ENCODE measurements at places on chromosomes 7 and 10.

GRCh38 chr7:92641921-92642511 lies 51.8 kb upstream of the FAM133B start:
- DNase-seq: no peak

GRCh38 chr7:37709631-37710509 lies 26.3 kb downstream of the GPR141 start:
- DNase-seq: no peak

GRCh38 chr7:41891950-41892349 lies 189.1 kb upstream of the INHBA start:
- no peak for DNase-seq

DNA sequence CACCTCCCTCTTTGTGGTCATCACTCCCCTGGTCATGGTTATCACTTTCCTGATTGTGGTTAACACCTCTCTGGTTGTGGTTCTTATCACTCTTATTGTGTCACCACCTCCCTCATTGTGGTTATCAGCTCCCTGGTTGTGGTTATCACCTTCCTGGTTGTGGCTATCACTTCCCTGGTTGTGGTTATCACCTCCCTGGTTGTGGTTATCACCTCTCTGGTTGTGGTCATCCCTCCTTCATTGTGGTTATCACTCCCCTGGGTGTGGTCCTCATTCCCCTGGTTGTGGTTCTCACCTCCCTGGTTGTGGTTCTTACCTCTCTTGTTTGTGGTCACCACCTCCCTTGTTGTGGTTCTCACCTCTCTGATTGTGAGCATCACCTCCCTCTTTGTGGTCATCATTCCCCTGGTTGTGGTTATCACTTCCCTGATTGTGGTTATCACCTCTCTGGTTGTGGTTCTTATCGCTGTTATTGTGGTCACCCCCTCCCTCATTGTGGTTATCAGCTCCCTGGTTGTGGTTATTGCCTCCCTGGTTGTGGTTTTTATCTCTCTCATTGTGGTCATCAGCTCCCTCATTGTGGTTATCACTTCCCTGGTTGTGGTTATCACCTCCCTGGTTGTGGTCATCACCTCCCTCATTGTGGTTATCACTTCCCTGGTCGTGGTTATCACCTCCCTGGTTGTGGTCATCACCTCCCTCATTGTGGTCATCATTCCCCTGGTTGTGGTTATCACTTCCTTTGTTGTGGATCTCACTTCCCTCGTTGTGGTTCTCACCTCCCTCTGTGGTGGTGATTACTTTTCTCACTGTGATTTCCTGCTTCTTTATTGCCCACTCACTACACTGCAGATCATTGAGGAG lies 106.7 kb downstream of the GPR26 start:
- no peak for DNase-seq

GRCh38 chr10:59536167-59537014 lies 173.3 kb downstream of the SLC16A9 start:
- DNase-seq: no peak

GRCh38 chr7:92448205-92448747 lies 994 bp downstream of the GATAD1 start:
- peak; percentile 51 for DNase-seq

DNA sequence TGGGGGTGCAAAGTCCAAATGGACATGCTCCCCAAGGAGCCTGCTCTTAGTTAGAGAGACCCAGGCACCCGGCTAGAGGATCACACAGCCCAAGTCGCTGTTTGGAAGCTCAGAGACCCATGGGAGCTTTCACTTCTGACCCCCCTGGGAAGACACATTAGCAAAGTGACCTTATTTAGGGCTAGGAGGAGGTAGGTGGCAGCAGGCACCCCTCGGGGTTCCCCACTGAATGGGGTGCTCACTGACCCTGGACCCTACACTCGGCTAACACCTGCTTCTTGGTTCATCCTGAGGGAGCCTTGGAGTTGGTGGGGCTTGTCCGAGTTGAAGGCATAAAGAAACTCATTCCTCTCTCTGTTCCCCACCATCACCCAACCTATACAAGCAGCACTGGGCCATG lies 27.1 kb upstream of the HABP2 start:
- DNase-seq: no peak

DNA sequence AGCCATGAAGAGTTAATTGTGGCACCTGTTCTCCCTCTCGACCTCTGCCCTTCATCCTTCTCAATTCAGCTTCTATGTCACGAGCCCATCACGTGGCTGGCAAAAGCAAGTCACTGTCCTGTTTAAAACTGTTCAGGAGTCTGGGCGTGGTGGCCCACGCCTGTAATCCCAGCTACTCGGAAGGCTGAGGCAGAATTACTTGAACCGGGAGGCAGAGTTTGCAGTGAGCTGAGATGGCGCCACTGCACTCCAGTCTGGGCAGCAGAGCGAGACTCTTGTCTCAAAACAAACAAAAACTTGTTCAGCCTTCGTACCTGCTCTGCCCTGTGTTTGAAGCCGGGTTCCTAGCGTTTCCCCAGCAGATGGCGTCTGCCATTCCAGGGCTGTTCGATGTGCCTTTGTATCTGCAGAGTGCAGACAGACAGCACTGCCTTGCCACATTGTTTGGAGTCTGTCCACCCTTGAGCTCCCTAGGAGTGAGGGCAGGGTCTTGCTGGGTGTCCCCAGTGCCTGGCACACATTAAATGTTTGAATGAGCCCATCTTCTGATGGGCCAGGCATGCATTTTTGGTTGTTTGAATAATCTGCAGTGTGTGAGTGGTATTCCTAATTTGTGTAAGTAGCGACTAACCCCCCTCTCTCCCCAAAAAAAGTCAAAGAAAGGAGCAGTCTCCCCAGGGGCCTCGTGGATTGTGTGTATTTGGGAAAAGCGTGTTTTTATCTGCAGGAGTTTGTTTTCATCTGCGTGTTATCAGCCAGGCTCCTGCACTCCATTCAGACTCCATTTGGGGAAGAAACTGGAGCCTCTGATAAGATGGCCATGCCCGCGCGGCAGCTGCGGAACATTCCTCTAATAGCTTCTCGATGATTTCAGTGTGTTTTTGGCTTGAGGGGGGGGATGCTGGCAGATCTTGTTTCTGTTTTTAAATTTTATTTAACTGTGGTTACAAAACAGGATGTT lies 61.2 kb downstream of the DNAJB6 start:
- no peak for DNase-seq

DNA sequence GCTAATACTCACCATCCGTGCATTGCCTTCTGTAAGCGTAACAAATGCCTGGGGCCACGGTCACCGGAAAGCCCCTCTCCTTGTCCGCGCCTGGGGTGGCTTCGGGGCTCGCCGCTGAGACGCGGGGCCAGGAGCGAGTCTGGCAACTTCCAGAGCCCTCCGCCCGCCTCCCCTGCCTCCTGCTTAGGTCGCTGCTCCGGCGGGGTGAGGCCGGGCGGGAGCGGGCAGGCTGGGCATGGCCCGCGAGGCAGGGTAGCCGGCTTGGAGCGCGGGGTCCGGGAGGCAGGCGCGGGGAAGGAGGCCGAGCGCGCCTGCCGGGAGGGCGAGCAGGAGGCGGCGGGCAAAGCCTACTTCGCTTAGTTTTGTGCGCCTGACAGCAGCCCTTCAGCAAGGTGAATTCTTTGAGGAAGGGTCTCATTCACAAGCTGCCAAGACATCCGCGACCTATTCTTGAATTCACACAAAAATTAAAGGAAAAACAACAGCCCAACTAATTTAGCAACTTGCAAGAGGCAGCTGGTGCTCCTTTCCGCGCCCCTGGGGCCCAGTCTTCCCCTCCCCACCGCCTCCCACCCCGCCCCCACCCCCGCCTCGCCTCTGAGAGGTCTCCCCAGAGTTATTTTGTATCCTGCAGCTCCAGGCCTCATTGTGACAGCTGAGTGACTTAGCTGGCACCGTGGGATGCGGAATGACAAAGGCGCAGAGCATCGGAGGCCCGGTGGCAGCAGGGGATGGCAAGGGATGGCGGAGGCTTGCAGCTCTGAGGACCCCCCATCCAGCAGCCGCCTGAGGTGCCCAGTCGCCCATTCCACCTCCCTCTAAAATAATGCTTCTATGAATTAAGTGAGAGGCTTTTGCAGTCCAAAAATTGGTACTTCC lies 12.8 kb upstream of the KAT6B start:
- DNase-seq: no peak

DNA sequence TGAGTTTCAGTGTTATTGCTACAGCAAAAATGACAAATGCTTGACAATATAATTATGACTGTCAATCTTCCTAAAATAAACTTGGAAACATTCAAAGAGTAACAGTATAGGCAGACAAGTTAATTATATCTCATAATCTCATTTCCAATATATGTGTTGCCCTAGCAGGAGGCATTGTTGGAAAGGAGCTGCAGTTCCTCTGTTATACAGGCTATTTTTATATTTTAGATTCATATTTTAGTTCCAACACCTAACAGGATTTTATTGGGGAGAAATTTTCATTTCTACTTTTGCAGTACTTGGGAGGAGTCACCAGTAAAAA lies 19.3 kb downstream of the VOPP1 start:
- no peak for DNase-seq

DNA sequence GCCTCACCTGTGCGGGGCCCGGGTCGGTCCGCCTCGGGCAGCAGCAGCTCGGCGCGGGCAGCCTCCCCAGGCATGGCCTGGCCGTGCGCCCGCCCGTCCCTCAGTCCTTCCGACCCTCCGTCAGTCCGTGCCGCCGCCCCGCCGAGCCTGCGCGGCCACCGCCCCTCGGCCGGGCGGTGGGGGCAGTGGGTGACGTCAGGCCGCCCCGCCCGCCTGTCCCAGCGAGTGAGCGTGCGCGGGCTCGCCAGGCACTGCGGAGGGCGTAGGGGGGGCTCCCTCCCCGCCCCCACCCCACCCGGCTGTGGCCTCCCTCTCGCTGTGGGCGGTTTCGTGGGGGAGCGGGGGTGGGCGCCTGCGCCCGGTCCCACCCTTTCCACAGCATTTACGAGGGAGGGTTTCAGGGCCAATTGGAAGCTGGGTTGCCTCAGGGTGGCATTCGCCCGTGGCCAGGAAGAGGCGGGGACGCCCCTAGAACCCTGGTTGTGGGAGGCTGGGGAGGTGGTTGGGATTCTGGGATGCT lies at the start of gene NACAD:
Gene NACAD, minus strand, starts transcription at position 149 of the 520 bp plus-strand sequence. Its CDS starts 75 bp downstream, at position 74.
- DNase-seq: no peak

- no peak for DNase-seq
Measured at GRCh38 chr7:155731380-155731779, 80.9 kb downstream of the SHH start.
